ENCODE measurements at places on chromosomes 2 and 18.

GRCh38 chr2:177195194-177195593, 17.4 kb upstream of the HNRNPA3 start:
- DNase-seq, result no peak

GRCh38 chr18:53382870-53383269, 841.6 kb downstream of the MBD2 start:
- no peak for DNase-seq

- DNase-seq, result no peak
These were observed 12.9 kb downstream of the ZNF397 start for GRCh38 chr18:35253655-35254287.

DNA sequence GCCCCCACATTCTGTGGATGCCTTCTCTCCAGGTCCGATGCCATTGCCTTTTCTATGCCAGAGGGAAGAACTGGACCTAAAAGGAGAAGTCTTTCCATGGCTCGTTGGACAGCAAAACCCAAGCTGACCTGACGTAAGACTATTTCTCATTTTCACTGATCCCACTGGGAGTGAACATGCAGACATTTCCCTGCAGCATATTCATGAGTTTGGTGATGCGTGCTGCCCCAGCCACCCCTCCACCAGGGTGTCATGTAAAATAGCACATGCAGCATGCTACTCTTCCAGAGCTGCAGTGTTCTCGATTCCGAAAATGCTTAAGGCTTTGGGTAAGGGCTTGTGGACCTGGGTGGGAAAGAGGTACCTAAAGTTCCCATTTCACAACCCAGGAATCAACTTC, 221.2 kb downstream of the UXS1 start:
- DNase-seq, result no peak

DNA sequence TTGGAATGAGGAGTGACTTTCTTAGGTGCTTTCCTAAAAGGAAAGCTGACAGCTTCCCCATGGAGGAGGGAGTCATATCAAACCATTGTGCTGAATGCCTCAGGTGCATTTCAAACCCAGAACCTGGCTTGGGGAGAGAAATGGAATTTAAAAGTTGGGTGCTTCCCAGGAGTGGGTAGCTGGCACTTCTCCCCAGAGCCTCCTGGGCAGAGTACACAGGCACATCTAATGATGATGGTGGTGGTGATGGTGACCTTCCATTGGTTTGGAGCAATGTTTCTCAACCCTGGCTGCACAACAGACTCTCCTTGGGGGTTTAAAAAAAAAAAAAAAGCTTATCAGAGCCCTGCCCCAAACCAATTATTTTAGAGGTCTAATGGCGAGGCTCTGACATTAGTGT, 8.3 kb downstream of the FOSL2 start:
- no peak for DNase-seq

- DNase-seq, result no peak
These were observed 206.4 kb upstream of the NCKAP5 start for GRCh38 chr2:133774654-133775015.

DNA sequence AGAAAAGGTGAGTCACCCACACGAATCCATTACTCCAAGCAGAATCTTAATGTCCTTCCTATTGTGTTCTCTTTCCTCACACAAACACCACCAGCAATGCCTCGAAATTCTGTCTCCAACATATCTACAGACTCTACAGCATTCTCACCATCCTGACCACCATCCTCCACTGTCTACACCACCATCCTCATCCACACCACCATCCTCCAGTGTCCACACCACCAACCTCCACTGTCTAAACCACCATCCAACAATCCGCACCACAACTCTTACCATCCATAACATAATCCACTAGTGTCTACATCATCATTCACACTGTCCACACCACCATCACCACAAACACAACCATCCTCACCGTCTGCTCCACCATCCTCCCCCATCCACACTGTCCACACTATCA, 121.6 kb upstream of the ALKAL2 start:
- no peak for DNase-seq

- DNase-seq, result no peak
These were observed 3.1 kb downstream of the ALPK2 start for GRCh38 chr18:58625839-58626238.

DNA sequence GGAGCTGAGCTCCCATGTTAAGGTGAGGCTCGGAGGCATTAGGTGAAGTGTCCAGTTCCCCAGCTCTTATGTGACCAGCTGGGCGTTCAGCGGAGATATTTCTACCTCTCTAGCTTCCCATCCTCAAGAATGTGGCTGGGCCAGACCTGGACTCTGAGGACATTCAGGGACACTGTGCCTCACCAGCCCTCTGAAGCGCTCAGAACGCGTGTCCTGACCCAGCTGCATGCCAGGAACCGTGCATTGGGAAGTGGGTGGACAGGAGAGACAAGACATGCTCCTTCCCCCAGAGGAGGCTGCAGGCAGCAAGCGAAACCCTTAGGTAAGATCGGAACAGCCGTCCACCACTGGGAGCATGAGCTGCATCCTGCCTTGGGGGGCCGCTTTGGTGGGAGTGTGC, 38.0 kb upstream of the GPAT2 start:
- no peak for DNase-seq

- DNase-seq, result no peak
These were observed 3.4 kb downstream of the WDFY1 start for GRCh38 chr2:223941579-223942277.

DNA sequence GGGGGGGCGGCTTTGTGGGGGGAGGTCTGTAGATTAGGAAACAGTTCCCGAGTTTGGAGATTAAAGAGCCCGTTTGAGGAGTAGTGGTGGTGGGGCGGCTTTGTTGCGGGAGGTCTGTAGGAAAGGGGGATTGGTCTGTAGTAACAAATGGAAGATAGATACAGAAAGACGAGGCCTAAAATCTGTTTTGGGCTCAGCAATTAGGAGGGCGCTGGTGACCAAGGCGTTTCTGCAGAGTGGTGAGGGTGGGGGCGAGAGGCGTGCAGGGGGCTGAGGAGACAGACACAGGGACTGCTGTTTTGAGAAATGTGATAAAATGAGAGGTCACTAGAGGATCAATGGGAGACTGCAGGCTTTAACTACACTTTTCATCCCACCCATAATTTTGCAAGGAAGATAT, 1.6 kb upstream of the ADNP2 start:
- no peak for DNase-seq

DNA sequence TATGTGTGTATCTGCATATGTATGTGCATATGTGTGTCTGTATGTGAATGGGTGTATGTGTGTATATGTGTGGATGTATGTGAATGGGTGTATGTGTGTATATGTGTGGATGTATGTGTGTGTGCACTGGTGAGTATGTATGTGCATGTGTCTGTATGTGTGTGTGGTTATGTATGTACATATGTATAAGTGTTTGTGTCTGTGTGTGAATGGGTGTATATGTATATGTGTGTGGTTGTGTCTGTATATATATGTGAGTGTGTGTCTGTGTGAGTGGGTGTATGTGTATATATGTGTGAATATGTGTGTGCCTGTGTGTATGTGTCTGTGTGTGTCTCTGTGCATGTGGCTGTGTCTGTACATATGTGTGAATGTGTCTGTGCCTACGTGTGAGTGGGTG, 748.4 kb upstream of the HS6ST1 start:
- DNase-seq, result no peak

- DNase-seq, result no peak
These were observed 361.7 kb downstream of the TMEM182 start for GRCh38 chr2:103123516-103123915.

DNA sequence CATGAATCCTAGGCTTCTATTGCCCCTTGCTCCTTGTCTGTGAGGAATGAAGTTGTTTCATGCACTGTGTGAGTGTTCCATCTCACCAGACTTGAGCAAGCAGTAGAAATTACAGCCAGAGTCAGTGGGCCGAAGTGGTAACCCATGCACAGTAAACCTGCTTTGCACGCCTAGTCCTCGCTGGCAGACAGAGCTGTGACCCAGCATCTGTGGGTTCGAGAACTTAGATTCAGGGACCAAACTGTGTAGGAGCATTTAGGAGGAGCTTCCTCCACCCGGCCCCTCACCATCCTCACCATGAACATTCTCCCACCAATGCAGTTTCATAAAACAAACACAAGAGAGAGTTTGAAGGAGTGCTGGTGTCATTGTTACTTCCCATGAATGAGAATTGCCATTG, 21.6 kb upstream of the TEX51 start:
- no peak for DNase-seq

DNA sequence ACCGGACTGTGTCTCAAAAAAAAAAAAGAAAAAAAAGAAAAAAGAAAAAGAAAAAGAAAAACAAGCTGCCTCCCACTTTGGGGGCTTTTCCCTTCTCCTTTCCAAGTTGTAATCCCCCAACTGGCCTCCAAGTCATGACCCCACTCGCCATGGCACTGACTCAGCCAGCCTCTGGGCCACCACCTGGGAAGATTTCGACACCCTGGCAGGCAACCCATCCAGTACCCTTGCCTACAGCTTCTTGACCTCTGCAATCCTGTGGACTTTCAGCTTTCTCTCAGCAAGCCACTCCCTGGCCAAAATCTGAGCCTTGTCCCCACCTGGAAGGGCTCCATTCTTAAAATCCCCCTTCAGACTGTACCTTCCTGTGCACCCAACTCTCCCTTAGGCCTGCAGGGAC, 22.3 kb upstream of the FOSL2 start:
- DNase-seq, result no peak

GRCh38 chr2:88345842-88346241, 106.7 kb downstream of the FOXI3 start:
- no peak for DNase-seq

DNA sequence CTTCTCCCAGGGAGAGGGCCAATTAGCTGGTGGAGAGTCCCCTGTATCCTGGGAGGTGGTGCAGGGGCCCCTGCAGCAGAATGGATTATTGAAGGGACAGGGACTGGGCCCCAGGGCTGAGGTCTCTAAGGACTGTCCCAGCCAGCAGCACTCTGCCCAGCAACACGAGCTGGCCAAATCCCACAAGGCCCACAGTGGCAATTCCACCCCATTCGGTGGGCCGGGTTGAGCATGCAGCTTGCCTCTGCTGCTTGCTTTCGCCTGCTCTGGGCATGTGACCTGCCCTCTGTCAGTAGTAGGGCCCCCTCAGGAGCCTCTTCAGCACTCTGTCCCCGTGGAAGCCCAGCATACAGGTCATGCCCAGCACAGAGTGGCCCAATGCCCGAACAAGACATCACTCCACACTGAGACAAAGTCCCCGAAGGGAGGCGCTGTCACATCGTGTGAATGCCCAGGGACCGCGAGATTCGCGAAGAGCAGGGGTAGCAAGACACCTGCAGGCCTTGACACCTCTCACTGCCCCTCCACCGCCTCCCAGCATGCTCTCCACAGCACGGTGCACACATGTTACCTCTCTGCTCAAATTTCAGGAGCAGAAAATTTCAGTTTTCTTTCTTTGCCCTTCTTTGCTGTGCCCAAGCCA, 65.4 kb downstream of the CRACDL start:
- DNase-seq, result no peak

- no peak for DNase-seq
These were observed 371.1 kb upstream of the ID2 start for GRCh38 chr2:8310557-8311455.

DNA sequence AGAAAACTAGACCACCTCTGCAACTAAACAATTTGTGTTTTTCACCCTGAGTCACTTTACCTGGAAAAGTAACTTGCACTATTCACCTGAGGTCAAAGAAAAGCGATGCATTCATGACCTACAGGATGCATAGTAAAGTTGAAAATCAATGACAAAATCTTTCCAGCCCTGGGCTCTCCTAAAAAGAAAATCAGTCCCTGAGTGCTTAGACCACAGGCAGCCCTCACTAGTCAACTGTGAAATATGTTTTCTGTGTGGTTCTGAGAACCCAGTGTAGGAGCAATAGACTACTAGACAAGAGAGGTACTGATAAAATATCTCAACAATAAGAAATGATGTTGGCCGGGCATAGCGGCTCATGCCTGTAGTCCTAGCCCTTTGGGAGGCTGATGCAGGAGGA, 133.1 kb downstream of the TXNL1 start:
- no peak for DNase-seq

- no peak for DNase-seq
These were observed 47.2 kb downstream of the DYSF start for GRCh38 chr2:71500426-71501079.

DNA sequence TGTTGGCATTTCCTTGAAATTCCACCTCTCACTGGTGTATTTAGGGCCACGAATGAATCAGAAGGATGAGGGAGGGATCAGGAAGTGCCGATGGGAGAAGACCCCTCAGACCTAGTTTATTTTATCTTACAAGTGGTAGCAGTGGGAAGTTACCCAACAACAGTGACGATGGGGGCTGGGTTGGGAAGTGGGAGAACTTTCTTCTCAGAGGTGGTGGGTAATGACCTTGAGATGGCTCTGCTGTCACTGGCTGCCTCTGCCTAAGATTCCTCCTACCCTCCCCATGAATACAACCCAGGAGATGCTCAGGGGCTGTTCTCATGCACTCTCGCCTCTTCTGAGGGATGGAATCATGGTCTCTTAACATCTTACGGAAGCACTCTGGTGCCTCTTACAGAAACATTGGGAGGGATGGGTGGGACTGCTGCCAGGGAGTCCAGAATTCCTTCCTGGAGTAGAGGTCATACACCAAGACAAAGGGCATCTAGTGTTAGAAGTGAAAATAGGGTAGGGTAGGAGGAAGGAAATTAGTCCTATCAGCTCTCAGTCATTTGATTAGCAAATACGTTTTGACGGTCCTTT, 58.5 kb upstream of the TXNDC2 start:
- DNase-seq, result no peak

- DNase-seq, result no peak
These were observed 60.1 kb downstream of the SPIRE1 start for GRCh38 chr18:12597760-12598159.

DNA sequence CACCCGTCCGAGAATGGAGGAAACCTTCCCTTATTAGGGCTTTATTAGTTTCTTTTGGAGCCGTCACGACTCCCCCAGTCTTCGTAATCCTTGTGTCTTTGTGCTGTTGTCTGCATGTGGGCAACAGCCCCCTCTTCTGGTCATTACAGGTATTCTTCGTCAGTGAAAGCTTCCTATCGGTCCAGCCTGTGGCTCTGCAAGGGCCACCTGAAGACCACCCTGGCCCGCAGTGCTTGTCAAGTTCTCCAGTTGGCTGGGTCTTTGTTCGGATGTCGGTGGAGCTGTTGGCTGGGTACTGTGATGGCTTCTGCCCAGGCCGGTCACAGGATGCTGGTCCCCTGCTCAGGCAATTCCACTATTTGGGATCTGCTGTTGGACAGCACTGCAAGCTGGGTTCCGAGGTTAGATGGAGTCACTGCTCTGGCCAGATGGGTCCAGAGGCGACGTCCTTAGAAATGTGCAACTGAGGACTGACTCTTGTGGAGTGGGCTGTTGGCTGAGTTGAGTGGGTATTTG, 19.2 kb downstream of the E2F6 start:
- DNase-seq, result peak; percentile 35

GRCh38 chr2:206004004-206004693, 81.8 kb downstream of the INO80D start:
- peak; percentile 35 for DNase-seq

GRCh38 chr18:63949068-63949737, at the start of gene HMSD:
HMSD (plus strand) TSS chr18:63949301; CDS start chr18:63953456, 4,155 bp downstream.
- DNase-seq, result peak; percentile 22

GRCh38 chr2:212708355-212708754, 169.8 kb upstream of the ERBB4 start:
- no peak for DNase-seq

GRCh38 chr2:183505911-183506310, 381.7 kb downstream of the NUP35 start:
- DNase-seq, result no peak

- no peak for DNase-seq
These were observed 181.2 kb downstream of the ATAD2B start for GRCh38 chr2:23745726-23746105.

GRCh38 chr2:12642332-12642731, 74.4 kb upstream of the TRIB2 start:
- no peak for DNase-seq

Data from 8988T (cell line).